ENCODE measurements at places on chromosomes 16 and 17.

GRCh38 chr16:6892966-6893365, 439.7 kb upstream of the RBFOX1 start:
- DNase-seq = no peak

DNA sequence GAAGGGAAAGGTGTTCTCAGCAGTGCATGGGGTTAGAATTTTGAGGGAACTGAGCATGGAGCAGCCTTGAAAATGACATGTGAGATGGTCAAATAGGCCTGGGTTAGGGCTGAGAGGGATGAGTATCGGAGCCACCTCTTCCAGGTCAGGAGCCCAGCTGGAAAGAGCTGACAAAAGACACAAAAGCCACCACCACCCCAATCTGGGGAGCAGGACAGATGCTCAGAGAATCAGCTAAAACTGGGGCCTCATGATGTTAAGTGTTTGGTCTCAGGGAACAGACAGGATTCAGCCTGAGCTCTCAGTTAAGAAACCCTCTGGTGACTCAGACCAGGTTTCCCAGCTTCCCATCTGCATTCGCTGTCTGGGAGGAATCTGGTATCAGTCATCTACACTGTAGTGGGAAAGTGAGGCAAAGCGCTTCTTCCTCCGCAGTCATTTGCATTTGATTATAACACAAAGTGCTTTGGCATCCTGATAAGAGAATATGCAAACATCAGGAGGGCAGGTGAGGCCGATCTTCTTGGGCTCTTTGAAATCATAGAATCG, 2.6 kb downstream of the WNT9B start:
- no peak for DNase-seq

GRCh38 chr17:79654960-79655382, 44.1 kb upstream of the RBFOX3 start:
- DNase-seq = no peak

- no peak for DNase-seq
Observed at GRCh38 chr17:42058063-42058462, 7.7 kb upstream of the C17orf113 start.

All from MCF 10A (cell line).